Mucosa of descending colon (tissue), 3 donors: ENCODE measurements at places on chromosomes 1 and 21. TPM values are rescaled to one million over a fixed set of nuclear protein-coding genes. Genes with fewer than 3 reads are reported as not detected.

DEPDC1 gene
- total RNA-seq, result 1.9 TPM

GNG12 gene
- total RNA-seq, result 85.0 TPM

DNA sequence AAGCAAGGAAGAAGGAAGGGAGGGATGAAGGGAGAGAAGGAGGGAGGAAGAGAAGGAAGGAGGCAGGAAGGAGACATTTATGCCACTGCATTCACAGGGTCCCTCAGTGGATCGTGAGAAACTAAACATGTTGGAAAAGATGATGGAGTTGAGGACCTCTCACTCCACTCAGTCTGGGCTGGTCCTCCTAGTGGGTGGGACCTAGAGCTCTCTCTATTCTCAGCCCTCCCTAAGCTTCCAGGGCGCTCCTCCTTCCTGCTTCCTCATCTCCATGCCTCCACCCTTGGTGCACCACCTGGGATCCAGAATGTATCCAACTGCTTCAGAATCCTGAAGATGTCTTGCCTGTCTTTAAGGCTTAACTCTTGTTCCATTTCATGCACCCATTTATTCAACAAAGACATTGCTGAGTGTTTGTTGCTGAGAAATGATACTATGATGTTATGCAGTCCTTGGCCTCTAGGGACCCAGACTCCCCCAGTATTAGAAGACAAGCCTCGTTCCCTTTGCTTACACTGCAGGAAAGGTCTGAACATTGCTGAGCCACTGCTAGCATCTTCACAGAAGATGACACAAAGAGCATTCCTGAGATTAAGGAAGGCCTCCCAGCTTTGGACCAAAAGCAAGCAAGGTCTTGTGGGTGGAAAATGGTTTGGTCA is 88.5 kb downstream of the BEND5 start:
- no peak for DNase-seq

DNA sequence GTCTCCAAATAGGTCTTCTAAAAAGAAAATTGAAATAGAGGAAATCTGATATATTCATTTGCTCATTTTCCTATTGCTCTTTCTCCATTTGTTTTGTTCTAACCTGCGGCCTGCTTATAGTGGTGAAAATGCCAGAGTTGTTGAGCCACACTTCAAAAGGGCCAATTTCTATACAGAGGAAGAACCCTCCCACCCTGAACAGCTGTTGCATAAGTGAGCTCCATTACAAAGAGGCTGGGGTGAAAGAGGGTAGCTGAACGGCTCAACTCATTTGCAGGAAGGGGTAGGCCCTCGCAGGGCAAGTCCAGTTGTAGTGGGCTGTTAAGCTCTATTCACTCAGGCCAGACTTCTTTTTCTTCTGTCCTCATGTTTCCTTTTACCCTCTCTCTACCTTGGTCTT is 8.8 kb downstream of the ADCY10 start:
- DNase-seq, result no peak

DNA sequence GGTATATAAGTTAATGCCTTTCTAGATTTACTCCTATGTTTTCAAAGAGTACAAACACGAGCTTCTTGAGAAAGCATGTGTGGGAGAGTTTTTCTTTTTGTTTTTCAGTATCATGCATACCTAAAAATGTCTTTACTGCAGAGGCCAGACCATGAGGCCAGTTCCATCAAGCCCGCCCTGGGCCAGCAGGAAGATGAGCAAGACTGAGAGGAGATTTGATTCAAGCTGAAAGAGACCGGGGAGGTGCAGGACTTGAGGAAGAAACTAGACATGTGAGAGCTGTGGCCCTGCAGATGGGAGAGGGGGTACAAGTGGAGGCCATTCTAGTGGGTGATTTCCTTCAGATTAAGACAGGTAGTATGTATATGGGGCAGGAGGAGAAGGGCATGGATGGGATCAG is 33.4 kb upstream of the NTPCR start:
- no peak for DNase-seq
